ENCODE measurements at places on chromosomes 13 and 19. TPM values are rescaled to one million over a fixed set of nuclear protein-coding genes. Genes with fewer than 3 reads are reported as not detected.

DNA sequence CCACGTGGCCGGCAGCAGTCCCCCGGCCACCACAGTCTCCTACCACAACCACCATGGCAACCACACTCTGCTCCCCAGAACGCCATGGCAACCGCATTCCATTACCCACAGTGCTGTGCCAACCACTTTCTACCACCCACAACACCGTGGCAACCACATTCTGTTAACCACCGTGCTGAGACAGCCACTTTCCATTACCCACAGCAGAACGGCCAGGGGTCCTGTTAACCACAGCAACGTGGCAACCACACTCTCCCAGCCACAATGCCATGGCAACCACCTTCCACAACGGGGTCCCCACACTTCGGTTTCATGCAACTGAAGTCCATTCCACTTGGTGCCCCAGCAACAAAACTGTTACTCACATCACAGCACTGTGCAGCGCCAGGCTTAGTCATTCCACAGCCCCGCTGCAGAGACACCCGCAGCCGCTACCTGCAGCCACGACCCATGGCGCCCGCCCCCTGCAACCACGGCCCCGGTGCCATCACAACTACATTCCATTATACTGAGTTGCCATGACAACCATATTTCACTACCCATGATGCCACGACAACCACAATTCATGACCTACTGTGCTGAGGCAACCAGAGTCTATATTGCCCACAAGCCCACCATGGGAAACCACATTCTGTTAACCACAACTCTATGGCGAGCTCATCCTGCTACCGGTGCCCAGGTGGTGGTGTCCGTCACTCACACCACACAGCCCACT lies 10.0 kb downstream of the DPF1 start:
- peak; percentile 36 for DNase-seq

The GTF2F2 gene
- total RNA-seq: 12.2 TPM

- DNase-seq: no peak
Observed at GRCh38 chr13:28455580-28456194, 39.2 kb downstream of the FLT1 start.

- no peak for DNase-seq
Observed at GRCh38 chr13:81726037-81726726, 1385.3 kb upstream of the SPRY2 start.

The ZNF69 gene
- 2.3 TPM for total RNA-seq

The FSD1 gene
- total RNA-seq: 1.5 TPM

- DNase-seq: no peak
Observed at GRCh38 chr19:514166-514663, 6.9 kb downstream of the TPGS1 start.

DNA sequence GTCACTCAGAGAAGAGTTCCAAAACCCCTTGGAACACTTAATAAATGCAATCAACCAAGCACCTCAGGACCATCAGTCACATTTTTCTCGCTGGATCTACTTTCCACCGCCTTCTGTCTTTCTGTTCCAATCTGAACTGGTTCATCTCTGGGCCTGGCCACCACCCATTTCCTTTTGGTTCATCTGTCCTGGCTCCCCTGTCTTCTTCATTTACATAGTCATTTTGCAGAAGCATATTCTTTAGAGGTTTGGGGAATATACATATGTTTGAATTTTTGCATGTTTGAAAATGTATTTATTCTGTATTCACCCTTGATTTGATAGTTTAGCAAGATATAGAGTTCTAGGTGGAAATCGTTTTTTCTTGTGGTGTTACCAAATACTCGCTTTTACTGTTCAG lies 188.2 kb downstream of the MTUS2 start:
- no peak for DNase-seq

The KIR2DL3 gene
- not detected for total RNA-seq

DNA sequence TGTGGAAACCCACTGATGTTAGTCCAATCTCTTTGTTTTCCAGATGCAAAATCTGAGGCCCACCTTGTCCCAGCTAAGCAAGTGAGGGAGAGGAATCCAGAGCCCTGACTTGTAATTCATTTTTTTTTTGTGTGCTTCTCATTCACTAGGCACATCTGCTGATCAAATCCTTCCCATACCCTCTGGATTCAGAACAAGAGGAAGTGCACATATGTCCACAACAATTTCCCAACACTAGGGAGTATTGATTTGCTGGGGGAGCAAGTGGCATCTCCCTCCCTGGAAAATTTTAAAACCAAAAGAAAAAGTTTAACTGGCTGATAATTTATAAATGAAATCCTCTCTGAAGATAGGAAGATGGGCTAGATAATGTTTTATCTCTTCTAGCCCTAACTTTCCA lies 94.6 kb upstream of the RFC3 start:
- DNase-seq: no peak

DNA sequence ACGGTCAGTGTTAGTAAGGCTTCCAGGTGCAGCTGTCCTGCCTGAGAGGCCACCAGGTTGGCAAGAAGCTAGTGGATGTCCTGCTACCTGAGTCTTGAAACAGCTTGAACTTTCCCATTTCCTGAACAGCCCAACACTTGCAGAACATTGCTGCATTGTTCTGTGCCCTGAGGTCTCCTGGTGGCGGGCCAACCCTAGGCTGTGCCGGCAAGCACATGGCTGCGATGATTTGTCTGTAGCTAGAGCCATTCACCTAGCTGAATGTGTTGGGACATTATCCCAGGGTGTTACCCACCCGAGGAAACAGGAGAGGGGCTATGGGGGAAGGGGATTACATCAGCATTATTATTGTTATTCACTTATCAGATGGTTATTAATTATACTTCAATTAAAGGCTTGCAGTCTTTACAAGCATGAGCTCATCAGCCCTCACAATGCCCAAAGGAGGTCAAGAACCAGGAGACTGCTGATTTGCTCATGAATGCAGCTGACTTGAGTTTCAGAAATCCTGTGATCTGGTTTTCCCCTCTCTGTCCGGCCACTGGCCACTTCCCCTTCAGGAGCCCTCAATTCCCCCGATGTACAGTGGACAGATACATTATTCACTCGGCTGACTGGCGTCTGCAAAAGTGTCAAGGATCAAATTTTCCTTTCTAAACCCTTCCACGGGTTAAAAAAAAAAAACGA lies 187.6 kb upstream of the TSC22D1 start:
- DNase-seq: no peak

The GET3 gene
- 32.6 TPM for total RNA-seq

DNA sequence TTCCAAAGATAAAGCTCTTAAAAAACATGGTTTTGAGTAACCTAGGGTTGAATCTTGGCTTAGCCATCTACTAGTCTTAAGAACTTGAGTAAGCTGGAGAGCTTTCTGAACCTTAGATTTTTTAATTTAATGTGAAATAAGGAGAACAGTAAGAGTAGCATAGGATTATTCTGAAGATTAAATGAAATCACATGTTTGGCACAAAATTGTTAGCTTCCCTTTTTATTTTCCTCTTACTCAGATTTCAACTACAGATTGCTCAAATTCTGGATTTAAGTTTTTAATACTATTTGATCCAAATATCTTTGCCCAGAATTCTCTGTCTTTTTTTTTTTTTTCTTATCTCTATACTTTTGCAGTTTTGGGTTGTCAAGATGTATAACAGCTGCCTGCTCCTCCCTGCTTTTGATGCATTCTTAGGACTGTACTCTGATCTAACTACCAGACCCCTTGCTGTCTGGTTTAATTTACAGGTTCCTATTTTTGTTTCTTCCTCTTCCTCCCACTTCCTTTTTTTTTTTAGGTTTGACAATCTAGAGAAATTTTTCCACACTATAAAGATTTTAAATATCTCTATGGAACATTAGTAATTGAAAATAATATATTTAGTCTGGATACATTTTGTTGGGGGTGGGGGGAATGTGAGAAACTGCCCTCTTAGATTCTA lies 12.3 kb downstream of the POMP start:
- no peak for DNase-seq

- no peak for DNase-seq
Observed at GRCh38 chr13:105463011-105463501, 1072.4 kb downstream of the EFNB2 start.

The ECSIT gene
- 23.9 TPM for total RNA-seq

The OXGR1 gene
- not detected for total RNA-seq

DNA sequence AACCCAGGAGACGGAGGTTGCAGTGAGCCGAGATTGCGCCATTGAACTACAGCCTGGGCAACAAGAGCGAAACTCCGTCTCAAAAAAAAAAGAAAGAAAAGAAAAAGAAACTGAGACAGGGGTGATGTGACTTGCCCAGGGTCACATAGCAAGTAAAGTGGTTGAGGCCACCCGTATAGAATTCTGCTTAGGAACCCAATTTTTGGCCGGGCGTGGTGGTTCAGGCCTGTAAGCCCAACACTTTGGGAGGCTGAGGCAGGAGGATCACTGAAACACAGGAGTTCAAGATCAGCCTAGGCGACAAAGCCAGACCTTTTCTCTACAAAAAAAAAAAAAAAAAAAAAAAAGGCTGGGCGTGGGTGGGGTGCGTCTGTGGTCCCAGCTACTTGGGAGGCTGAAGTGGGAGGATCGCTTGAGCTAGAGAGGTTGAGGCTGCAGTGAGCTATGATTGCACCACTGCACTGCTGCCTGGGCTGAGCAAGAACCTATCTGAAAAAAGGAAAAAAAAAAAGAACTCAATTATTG lies 1.3 kb downstream of the SNRPA start:
- DNase-seq: no peak

DNA sequence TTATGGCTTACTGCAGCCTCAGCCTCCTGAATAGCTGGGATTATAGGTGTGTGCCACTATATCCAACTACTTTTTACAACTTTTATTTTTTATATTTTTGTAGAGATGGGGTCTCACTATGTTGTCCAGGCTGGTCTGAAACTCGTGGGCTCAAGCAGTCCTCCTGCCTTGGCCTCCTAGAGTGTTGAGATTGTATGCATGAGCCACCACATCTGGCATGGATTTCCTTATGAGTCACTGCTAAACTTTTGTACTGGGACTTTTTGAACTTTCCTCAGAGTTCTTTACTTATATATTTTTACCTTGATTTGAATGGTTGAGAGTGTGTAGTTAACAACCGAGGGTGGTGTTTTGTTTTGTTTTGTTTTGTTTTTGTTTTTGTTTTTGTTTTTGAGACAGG lies 33.4 kb downstream of the DNAJC3 start:
- DNase-seq: no peak

The ZNF285 gene
- total RNA-seq: 0.85 TPM

DNA sequence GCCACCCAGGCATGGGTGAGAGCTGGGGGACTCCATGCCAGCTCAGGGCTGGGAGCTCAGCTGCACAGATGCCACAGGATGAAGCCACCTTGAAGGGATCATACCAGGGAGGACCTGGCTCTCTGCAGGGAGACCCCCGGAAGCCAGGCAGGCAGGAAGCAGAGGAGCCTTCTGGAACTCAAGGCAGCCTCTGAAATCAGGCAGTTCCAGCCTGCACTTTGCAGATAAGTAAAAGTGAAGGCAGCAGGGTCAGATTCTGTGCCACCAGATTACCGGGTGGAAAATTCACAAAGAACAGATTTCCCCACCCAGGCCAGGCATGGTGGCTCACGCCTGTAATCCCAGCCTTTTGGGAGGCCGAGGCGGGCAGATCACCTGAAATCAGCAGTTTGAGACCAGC lies 2.5 kb downstream of the TMEM259 start:
- no peak for DNase-seq

The FOXA3 gene
- total RNA-seq: not detected

DNA sequence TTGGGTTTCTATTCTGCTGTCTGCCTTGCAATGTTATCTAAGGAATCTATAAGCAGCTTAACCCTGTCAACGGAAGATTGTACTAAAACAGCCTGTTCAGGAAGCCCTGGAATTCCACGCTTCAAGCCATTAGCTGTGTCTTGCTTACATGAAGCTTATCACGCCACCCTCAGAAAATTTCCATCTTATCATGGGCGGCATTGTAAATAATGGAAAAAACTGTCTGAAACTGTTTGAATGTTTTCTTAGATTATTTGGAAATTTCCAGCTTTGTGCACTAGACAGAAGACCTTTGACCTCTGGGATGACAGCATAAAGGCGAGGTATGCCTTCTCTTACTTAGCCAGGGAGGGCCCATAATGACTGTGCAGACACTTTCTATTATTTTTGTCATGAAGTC lies 319.7 kb downstream of the KCNRG start:
- DNase-seq: no peak

DNA sequence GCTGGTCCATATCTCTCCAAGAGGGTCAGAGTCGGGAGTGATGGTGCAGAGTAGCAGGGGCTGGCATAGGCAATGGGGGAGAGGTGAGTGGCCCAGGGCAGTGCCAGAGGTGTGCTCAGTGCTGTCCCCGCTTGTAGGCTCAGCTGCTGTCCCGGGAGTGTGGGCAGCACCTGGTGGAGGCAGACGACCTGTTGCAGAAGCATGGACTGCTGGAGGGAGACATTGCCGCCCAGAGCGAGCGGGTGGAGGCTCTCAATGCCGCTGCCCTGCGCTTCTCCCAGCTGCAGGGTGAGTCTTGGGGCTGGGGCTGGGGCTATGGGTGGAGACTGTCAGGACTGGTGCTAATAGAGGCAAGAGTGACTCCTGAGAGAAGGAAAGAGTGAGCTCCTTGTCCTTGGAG lies 39.3 kb downstream of the SPTBN4 start:
- DNase-seq: no peak

GRCh38 chr19:42095814-42096230 lies 19.9 kb downstream of the ZNF574 start:
- no peak for DNase-seq
